ENCODE measurements at places on chromosomes 12 and 14. TPM values are rescaled to one million over a fixed set of nuclear protein-coding genes. Genes with fewer than 3 reads are reported as not detected.

Gene MYH6
- not detected for total RNA-seq

Gene NDUFA12
- 80.7 TPM for total RNA-seq

Gene PRKD1
- 33.7 TPM for total RNA-seq

Gene TEX22
- not detected for total RNA-seq

Gene STYK1
- total RNA-seq: 2.4 TPM

Gene CCDC197
- not detected for total RNA-seq

Gene NACA
- total RNA-seq: 1,201 TPM

Gene DDIT3
- total RNA-seq: 20.7 TPM

Gene PPFIA2
- total RNA-seq: 20.5 TPM

Gene C14orf93
- 12.3 TPM for total RNA-seq

Gene HNF1A
- 2.2 TPM for total RNA-seq

Gene OAS1
- 27.9 TPM for total RNA-seq

Gene SYT10
- 5.8 TPM for total RNA-seq

Gene NOS1
- 1.9 TPM for total RNA-seq

Gene IAPP
- 1.4 TPM for total RNA-seq

Gene CAPRIN2
- total RNA-seq: 38.3 TPM

Gene UBR7
- total RNA-seq: 24.6 TPM

Gene TRIP11
- 41.2 TPM for total RNA-seq

Gene PLEKHD1
- total RNA-seq: 3.1 TPM

Gene KRT77
- total RNA-seq: 0.96 TPM

Gene TMTC2
- 37.3 TPM for total RNA-seq

Gene BDKRB1
- 16.6 TPM for total RNA-seq

Gene ESR2
- total RNA-seq: 1.2 TPM

Gene PROX2
- 0.72 TPM for total RNA-seq
